Caki2 (cell line): ENCODE measurements at places on chromosomes 16 and 17. TPM values are rescaled to one million over a fixed set of nuclear protein-coding genes. Genes with fewer than 3 reads are reported as not detected.

DNA sequence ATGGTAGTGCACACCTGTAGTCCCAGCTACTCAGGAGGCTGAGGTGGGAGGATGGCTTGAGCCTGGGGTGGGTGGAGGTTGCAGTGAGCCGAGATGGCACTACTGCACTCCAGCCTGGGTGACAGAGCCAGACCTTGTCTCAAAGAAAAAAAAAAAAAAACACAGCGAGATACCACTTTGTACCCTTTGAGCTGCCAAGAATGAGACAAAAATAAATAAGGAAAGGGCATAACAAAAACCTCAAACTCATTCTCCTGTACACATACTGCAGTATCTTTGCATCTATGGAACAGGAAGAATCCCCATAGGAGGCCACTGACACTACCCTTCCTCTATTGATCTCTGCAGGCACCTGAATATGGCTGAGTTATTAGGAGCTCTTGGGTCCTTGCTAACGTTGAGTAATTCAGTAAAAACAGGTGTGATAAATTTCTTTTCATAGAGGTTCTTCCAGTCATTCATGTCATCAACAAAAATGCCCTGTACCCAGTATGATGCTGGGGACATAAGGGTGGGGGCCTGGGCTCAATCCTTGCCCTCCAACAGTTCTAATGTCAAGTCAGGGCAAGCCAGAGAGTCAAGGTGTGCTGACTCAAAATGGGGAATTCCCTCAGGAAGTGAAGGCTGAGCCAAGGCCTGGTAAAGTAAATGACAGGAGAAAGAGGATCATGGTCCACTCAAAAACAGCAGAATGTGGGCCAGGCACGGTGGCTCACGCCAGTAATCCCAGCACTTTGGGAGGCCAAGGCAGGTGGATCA is 26.9 kb downstream of the RANBP10 start:
- DNase-seq: no peak

- DNase-seq: no peak
Measured at GRCh38 chr17:50611634-50612033, 23.0 kb upstream of the ABCC3 start.

- DNase-seq: peak; percentile 79
Measured at GRCh38 chr16:30948667-30949649, at the start of gene ORAI3. Gene ORAI3, plus strand, starts transcription at chr16:30949068. Its CDS starts 222 bp downstream, at chr16:30949290.

DNA sequence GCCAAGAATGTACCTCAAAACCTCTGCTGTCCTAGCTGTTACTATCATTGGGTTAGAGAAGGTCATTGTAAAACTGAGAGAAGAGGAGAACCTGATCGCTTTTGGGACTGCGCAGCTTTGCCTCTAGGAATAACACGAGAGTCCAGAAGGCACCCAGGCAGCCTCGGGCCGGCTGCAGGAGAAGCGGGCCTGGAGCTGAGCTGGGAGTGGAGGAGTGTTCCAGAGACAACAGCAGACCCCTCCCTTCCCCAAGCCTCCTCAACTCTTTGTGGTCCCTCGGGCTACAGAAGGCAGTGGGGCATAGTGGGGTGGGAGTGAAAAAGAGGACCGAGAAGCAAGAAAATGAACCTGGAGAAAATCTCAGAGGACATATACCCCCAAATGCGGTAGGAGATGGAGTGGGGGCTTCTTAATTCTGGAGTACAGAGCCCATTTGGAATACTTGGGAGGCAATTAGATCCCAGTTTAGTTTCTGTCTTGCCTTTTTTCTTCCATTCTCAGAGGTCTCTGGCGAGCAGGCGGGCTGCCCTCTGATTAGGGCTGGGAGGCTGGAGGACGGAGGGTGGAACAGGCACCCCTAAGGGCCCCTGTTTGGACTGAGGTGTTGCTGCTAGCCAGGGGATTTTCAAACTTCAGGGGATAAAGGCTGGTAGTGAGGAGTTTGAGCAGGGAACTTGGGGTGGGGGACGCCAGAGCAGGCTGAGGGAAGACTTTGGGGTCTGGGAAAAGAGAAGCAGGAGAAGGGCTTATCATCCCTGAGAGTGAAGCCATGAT is 13.3 kb upstream of the HOXB2 start:
- DNase-seq: no peak

DNA sequence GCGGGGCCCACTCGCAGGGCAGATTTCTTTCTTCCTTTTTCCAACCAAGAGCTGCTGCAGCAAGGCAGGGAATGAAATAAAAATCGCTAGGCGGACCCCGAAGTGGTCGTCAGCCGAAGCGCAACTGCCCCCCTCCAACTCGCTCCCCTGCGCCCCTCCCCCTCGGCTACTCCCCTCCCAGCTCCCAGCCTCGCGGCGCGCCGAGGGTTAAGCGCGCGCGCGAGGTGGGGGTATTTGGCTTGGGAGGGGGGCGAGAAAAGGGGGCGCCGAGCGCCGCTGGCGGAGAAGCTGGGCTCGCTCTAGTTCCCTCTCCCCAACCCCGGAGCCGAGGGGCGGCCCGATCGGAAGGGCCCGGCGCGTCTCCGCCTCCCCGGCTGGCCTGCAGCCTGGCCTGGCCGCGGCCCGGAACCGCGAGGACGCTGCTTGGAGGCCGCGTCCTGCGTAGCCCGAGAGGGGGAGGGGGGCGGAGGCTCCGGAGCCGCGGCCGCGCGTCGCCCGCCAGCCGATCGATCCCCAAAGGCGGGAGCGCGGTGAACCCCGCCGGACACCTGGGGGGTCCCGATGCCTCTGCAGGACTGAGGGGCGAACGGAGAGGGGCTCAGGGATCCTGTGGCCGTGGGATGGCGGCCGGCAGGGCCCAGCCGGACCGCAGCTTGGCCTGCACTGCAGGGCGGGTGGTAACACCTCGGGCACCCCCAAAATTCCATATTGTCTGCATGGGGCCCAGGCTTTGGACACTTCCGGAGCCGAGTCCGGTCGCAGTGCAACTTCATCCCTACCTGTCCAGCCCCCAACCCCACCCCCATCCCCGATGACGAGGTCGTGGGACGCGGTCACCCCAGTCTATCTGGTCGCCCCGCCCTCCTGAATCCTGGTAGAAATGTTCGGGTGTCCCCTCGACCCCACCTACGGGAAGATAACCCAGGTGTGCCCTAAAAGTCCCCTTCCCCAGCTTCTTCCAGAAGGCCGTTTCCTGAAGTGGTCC is 4.9 kb upstream of the CBX4 start:
- peak; percentile 72 for DNase-seq

- no peak for DNase-seq
Measured at GRCh38 chr16:2826591-2827373, 3.3 kb upstream of the ZG16B start.

DNA sequence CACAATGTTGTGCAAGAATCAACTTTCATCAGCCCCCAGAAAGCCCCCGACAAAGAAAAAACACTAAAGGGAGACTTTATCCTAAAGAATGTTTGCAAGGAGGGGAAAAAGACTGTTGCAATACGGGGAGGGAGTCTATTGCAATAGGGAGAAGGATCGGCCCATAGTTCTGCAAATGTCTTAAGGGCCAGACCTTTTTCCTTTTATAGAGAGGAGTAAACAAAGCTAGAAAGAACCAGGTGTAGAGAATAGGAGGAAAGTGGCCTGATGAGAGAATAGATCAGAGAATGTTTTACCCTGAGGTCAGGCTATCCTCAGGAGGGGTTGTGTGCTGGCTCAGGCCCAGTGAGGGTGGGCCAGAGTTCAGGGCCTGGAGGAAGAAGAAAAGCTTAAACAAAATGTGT is 8.7 kb upstream of the CAVIN1 start:
- DNase-seq: no peak

GRCh38 chr17:29584452-29585079 is 4.9 kb downstream of the GIT1 start:
- no peak for DNase-seq

DNA sequence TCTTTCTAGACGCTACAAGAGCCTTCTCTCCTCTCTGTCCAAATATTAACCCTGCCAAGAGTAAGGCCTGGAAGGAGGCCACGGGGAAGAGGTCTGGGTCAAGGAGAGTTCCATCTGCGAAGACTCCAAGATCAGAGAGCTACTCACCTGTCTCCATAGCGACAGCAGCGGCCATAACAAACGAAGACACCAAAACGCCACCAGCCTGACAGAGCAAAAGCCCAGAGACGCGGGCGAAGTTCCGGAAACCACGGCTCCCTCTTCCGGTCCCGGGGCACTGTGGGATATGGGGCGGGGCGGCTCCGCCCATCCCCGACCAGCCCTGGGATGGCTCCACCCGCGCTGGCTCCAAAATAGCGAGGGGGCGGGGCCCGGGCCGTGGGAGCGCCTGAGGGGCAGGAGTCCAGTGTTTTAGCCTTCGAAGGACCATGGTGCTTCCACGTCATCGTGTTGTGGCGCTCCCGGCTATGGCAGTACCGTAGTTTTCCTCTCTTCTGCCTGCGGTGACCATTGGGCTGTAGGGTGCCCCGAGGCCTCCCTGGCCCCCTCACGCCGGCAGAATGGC is at the start of the genes C17orf100 and MED31:
Gene C17orf100, plus strand, starts transcription at position 409 of the 565 bp plus-strand sequence. Its CDS starts 152 bp downstream, at position 561.
Gene MED31, minus strand, starts transcription at position 252 of the 565 bp plus-strand sequence. Its CDS starts 77 bp downstream, at position 175.
- DNase-seq: peak; percentile 93

GRCh38 chr17:42999003-42999525 is 845 bp downstream of the RPL27 start:
- no peak for DNase-seq

DNA sequence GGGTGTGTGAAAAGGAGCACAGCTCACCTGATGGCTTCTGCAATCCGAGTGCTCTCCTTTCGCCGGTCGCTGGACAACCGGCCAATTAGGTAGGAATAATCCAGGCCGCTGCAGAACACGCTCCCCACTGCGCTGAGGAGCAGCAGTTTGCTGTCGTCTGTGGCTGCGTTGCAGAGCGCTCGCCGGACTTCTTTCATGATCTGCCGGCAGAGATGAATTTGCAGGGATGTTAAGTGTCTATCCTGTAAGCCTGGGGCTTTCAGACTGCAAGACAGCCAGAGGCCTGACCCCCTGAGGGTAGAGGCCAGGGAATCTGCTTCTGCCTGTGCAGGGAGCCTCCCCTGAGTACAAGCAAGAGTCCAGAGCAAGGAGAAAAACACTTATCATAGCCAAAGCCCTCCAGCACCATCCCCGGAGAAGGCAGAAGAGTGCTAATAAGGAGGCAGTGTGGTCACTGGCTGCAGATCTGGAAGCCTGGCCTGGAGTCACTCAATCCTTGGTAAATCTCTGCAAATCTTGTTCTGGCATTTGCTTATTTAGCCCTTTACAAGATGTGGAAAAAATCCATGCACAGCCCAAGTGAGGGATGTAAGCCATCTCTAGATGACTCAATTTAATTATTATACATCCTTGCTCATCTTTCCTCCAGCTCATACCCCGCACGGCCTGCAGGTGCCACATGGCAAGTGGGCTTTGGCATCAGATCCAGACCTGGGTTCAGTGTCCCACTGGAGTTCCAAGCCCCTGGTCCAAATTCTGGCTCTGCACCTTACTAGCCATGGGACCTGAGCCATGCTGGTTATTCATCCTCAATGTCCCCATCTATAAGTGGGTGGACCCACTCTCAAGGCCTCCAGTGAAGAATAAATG is 80.2 kb downstream of the DYNLRB2 start:
- DNase-seq: no peak

DNA sequence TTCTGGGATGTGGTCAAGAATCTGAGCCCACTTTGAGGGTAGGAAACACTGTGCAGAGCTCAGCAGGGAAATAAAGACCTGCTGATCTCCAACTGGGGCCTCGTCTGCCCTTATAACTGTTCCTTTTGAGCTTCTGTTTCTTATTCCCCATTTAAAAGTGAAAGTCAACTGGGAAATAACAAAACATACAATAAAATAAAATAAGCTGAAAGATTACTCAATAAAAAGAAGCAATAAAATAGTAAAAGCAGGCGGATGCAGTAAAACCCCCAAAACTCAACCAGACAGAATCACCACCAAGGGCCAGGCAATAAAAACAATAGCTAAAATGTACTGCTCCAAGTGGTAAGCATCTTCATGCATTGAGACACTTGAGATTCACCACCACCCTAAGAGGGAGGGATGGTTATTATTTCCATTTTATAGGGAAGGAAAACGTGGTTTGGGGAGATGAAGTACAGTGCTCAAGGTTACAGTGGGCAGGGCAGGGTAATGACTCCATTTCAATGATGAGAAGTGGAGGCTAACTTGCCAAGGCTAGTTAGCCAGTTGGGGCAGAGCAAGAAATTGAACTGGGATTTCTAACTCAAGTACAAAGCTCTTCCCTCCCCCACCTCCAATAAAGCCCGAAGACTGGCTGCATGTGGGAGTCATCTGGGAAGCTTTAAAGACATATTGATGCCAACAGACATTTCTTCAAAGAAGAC is 6.4 kb upstream of the SPACA3 start:
- no peak for DNase-seq

- peak; percentile 61 for DNase-seq
Measured at GRCh38 chr17:4899341-4900230, at the start of gene C17orf107. Gene C17orf107, plus strand, starts transcription at chr17:4899536. Its CDS starts 227 bp downstream, at chr17:4899763.

GRCh38 chr17:1077986-1078711 is 81.2 kb downstream of the TIMM22 start:
- DNase-seq: no peak

GRCh38 chr17:57655553-57655952 is 89.5 kb downstream of the CCDC182 start:
- no peak for DNase-seq

DNA sequence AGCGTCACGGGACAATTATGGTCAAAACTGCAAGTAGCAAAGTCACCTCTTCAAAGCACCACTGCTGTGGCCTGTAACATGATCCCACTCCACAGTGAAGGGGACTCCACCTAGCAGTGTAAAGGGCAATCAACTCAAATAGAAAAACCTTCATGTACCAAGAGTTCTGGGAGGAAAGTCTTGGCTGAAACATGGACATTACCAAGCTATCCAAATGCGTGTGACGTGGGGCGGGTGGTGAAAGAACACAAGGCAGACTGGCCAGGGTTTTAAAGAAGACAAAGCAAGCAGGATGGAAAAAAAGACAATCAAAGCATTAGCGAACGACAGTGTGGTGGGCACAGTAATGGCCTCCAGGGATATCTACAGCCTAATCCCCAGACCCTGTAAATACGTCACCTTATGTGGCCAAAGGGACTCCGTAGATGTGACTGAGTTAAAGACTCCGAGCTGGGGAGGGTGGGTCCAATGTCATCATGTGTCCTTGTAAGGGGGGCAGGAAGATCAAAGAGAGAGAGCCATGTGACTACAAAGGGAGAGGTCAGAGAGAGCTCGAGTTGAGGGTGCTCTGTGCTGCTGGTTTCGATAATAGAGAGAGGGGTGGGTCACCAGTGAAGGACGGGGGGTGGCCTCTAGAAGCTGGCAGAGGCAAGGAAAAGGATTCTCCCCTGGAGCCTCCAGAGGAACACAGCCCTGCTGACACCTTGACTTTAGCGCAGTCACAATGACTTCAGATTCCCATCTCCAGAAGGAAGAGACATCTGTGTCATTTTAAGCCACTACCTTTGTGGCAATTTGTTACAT is 6.0 kb downstream of the HSDL1 start:
- peak; percentile 27 for DNase-seq

- DNase-seq: no peak
Measured at GRCh38 chr17:14068542-14069250, 608 bp upstream of the COX10 start.

GRCh38 chr17:72656130-72656763 is 436.2 kb downstream of the SLC39A11 start:
- no peak for DNase-seq

Gene ZNF469
- total RNA-seq: 1.6 and 1.7 TPM in 2 replicates

Gene SCARF1
- 0.34 TPM in 1 of 2 replicates, not detected in the other for total RNA-seq

Gene RAMP2
- not detected in 2 replicates for total RNA-seq

Gene HOXB3
- 1.1 and 15.0 TPM in 2 replicates for total RNA-seq

Gene EVPLL
- not detected in 2 replicates for total RNA-seq
